ENCODE measurements at places on chromosomes 13 and 19.

GRCh38 chr13:69579351-69579750, 528.3 kb upstream of the ATXN8OS start:
- DNase-seq, result peak; percentile 58

- DNase-seq, result no peak
These were observed 179.2 kb downstream of the TPTE2 start for GRCh38 chr13:19382111-19382510.

GRCh38 chr13:30720172-30720869, 15.0 kb upstream of the ALOX5AP start:
- DNase-seq, result peak; percentile 5

DNA sequence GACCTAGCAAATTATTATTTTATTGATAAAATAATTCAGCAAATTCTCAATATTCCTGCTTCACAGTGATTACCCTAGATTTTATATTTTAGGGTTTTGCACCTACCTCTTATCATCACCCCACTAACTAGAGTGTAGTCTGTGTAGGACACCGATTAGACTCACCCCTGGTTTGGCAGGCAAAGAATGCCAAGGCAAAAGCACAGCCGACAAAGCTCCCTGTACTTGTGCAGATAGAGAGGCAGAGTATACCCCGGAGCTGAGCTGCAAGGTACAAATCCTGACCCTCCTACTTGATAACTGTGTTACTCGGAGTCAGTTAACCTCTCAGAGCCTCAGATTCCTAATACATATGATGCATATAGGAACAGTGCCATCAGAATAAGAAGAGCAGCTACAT, 225.7 kb downstream of the ENOX1 start:
- no peak for DNase-seq

DNA sequence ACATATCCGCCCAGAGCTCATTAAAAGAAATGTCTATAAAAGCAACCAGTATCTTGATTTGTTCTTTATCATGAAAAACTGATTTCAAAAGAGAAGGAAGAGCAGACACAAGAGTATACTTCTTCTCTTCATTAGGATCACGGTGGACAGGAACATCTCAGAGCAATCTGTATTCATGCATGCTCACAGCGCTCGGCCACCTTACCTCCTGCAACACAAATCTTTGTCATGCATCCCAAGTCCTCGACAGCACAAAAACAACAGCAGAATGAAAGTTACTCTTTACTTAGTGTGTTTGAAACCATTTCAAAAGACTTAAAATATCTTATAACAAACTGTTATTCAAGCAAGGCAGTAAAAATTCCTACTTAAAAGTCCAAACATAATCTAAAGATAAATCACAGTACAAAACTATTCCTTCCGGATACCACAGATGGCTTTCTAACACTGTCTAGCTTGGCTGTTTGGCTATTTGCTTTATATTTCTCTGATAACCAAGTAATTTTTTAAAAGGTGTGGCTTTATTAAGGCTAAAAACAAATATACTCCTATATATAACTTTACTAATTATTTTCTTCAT, 174.5 kb downstream of the TBC1D4 start:
- no peak for DNase-seq

Data from OCI-M1 (cell line).